ENCODE measurements at places on chromosomes 4 and X. TPM values are rescaled to one million over a fixed set of nuclear protein-coding genes. Genes with fewer than 3 reads are reported as not detected.

DEFB131A gene
- not detected for total RNA-seq

MAPK10 gene
- 2.5 TPM for total RNA-seq

DNA sequence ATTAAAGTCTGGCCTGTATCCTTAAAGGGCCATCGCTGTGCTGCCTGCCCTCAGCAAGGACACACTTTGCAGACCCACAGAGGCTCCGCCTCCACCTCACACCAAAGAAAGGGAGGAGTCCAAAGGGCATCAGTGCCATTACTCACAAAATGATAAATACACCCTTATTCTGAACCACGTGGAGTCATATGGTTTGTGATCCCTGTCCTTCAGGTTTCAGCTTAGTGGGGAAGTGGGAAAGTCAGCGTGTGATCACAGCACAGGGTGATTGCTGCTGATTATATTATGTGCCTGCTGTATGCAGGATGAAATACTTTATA, 35.9 kb upstream of the MSANTD1 start:
- no peak for DNase-seq

- no peak for DNase-seq
These were observed 20.1 kb upstream of the FRMPD4 start for GRCh38 chrX:12118134-12118533.

DNA sequence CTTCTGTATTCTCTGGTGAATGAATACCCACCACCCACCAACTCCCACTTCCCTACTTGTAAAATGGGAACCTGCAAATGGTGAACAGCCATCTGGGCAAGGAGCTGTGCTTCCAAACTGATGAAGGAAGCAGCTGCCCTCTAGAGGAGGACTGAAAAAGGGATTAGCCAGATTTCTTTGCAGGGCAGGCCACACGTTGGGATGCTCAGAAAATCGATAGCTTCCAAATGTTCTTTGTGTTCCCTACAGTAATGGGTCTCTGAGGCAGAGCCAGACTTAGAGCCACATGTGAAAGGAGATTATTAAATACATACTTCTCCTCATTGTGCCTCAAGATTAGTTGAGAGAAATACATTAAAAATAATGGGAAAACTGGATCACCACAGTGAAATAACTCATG, 39.3 kb upstream of the LPAR4 start:
- DNase-seq = no peak

- no peak for DNase-seq
These were observed 17.7 kb downstream of the SNX25 start for GRCh38 chr4:185227131-185227551.

DNA sequence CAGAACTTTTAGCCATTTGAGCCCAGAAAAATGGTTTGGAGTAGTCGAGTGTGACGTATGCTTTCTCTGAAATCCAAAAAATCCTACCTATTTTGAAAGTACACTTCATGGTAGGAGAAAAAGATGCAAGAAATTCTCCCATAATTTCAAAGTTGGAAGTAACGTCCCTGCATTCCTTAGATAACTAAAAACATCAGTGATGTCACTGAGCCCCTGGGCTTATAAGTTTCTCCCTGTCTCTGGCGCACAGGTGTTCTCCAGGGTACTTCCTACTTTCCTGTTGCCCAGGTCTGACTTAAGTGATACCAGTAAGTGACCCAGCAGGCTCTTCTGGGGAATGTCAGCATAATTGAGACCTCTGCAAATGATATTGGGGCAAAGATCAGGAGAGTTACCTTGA, 90.5 kb upstream of the WDR1 start:
- DNase-seq = no peak

- no peak for DNase-seq
These were observed 223.7 kb upstream of the DIPK2B start for GRCh38 chrX:45424326-45424725.

DNA sequence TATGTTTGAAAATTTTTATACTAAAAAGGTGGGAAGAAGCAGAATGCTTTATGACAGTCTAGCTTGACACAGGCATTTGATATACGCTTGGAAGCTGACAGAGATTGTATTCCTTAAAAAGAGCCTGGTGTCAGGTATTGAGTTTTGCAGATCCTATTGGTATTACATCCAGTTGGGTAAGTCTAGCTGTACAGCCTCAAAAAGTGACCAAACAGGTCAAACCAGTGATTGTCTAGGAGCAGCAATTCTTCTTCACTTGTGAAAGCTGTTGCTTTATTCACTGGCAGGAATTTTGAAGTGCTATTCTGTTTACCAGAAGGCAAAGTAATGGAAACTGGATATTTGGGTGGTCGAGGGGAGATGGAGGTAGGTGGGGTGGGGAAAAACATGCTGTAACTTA, 77.5 kb downstream of the UCHL1 start:
- no peak for DNase-seq

DNA sequence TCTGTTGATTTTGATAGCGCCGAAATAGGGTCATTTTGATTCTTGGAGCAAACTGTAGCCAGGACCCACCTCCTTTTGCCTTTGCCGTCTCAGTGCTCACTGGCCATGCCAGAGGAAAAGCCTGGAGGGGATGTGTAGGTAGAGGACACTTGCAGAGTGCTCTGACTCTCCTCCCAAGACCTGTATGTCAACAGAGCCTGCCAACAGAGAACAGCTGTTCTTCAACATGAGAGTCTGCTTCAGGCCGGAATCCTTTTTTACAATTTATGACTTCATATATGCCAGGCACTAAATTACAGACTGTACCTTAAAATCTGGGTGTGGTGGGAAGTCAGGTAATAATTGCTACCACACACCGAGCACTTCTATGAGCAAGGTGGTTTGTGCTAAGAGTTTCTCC, 94.2 kb downstream of the KDR start:
- no peak for DNase-seq
